ENCODE measurements at places on chromosomes 2 and 18. TPM values are rescaled to one million over a fixed set of nuclear protein-coding genes. Genes with fewer than 3 reads are reported as not detected.

PROM2 gene
- total RNA-seq: 0.25 TPM

SP140 gene
- total RNA-seq: 2.6 TPM

FTCDNL1 gene
- 4.1 TPM for total RNA-seq

SLC5A7 gene
- total RNA-seq: not detected

GKN1 gene
- not detected for total RNA-seq

NEB gene
- 0.12 TPM for total RNA-seq

TFPI gene
- 66.9 TPM for total RNA-seq

CROCC2 gene
- total RNA-seq: not detected

DYTN gene
- not detected for total RNA-seq

SLC4A3 gene
- 9.5 TPM for total RNA-seq

HOXD13 gene
- total RNA-seq: 7.5 TPM

VRK2 gene
- total RNA-seq: 31.4 TPM

CELF4 gene
- not detected for total RNA-seq
